Neural crest cell (in vitro differentiated cells): ENCODE measurements at places on chromosomes 2 and 18.

DNA sequence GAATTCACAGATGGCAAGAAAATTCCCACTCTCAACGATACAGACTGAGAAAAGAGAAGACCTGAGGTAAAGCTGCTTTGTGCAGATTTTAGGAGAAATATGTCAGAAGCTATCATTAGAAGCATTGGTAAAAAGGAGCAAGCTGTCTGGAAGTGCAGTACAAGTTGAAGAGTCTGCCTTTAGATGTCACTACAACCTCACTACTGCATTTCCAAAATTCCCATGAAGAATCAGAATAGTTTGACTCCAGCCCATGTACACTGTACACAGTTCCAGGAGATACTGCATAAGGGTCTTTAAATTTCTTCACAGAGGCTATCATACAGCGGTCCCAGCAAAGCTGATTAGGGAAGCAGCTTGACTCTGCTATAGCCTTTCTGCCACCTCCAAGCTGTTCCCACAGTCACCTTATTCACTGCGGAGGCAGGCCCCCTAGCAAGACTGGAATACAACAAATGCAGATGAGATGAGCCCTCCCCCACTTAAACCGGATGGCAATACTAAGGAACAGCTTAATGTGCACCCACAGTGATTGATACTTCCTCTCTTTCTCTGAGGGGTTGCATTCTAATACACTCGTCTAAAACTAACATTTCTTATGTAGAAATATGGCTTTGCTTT lies 527.4 kb downstream of the TMEM182 start:
- peak overlapping the region; percentile 54 for H3K4me3 ChIP-seq
- no peaks in the 10 kb centered on the region for H3K36me3 ChIP-seq
- no peak overlapping the region for H3K27ac ChIP-seq
- no peak for DNase-seq

GRCh38 chr2:675051-675450 lies 2.2 kb downstream of the TMEM18 start:
- H3K4me1 ChIP-seq: peaks cover 47% of the 10 kb centered on the region
- H3K27me3 ChIP-seq: no peaks in the 10 kb centered on the region
- DNase-seq: no peak
- H3K4me3 ChIP-seq: peak overlapping the region; percentile 95
- H3K36me3 ChIP-seq: peaks cover 5% of the 10 kb centered on the region

- no peaks in the 10 kb centered on the region for H3K36me3 ChIP-seq
- H3K27me3 ChIP-seq: no peaks in the 10 kb centered on the region
- DNase-seq: no peak
- no peak overlapping the region for H3K4me3 ChIP-seq
- no peak overlapping the region for H3K27ac ChIP-seq
These were observed 228.1 kb downstream of the CTNNA2 start for GRCh38 chr2:79740879-79741443.

GRCh38 chr2:28674062-28674712 lies 77.4 kb upstream of the PPP1CB start:
- no peaks in the 10 kb centered on the region for H3K27me3 ChIP-seq
- peaks cover 28% of the 10 kb centered on the region for H3K4me1 ChIP-seq
- no peak for DNase-seq
- H3K4me3 ChIP-seq: no peak overlapping the region
- H3K36me3 ChIP-seq: peaks cover 3% of the 10 kb centered on the region

GRCh38 chr18:24799176-24799575 lies 338.7 kb downstream of the HRH4 start:
- H3K4me3 ChIP-seq: no peak overlapping the region
- peak overlapping the region; percentile 7 for H3K27ac ChIP-seq
- DNase-seq: no peak
- peaks cover 13% of the 10 kb centered on the region for H3K4me1 ChIP-seq
- H3K36me3 ChIP-seq: no peaks in the 10 kb centered on the region

DNA sequence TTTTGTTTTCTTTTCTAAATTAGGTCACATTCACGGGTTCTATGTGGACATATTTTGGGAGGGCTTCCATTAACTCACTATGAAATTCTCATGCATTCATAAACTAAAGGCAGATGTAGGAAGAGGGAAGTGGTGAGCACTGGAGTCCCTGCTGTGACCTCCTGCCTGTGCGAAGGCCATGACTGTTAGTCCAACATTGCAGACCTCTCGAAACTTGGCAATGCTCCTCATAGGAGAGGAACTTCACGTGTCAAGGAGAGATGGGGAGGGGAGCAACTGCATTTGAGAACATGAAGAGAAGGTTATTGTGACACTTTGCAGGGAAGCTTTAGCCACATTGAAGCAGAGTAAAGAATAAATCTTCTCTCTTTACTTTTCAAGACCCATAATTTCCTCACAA lies 126.4 kb upstream of the HNMT start:
- DNase-seq: no peak
- no peak overlapping the region for H3K4me3 ChIP-seq
- no peaks in the 10 kb centered on the region for H3K36me3 ChIP-seq
- no peak overlapping the region for H3K27ac ChIP-seq
